GM12891 (cell line): ENCODE measurements at places on chromosomes 1 and 21.

- DNase-seq: no peak
Measured at GRCh38 chr1:160354388-160354985, 11.3 kb downstream of the NCSTN start.

- no peak for DNase-seq
Measured at GRCh38 chr1:94235189-94236012, 2.0 kb downstream of the ARHGAP29 start.

DNA sequence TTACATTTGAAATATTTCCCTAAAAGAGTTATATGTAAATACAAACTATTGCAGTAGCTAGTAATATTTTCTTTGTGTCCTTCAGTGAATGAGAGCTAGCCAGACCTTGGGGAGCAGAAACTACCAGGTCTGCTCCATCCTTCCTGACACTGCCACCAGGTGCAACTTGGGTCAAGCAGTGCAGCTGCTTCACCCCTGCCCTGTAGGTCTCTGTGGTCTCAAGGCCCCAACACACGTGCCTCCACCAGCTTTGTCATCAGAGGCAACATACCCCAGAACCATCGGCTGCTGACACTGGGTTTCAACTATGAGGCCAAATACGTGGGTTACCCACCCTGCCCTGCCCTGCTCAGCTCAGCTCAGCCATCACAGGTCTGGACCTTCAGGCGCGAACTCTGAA lies 181.6 kb downstream of the FCRL5 start:
- DNase-seq: no peak

- no peak for DNase-seq
Measured at GRCh38 chr1:109537450-109538178, 2.1 kb upstream of the GPR61 start.

- no peak for DNase-seq
Measured at GRCh38 chr1:208879022-208879421, 634.8 kb upstream of the PLXNA2 start.

- no peak for DNase-seq
Measured at GRCh38 chr21:16633831-16634459, 878.9 kb upstream of the CXADR start.

DNA sequence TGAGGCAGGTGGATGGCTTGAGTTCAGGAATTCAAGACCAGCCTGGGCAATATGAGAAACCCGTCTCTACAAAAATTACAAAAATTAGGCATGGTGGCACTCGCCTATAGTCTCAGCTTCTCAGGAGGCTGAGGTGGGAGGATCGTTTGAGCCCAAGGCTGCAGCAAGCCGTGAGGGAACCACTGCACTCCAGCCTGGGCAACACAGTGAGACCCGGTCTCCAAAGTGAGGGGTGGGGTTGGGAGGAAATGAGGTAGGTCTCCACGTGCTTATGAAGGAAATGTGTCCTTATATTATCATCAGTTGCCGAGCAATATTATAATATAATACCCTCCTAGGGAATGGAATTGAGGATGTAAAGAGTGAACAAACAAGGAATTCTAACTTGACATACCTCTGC lies 2.7 kb downstream of the TMEM50B start:
- no peak for DNase-seq

DNA sequence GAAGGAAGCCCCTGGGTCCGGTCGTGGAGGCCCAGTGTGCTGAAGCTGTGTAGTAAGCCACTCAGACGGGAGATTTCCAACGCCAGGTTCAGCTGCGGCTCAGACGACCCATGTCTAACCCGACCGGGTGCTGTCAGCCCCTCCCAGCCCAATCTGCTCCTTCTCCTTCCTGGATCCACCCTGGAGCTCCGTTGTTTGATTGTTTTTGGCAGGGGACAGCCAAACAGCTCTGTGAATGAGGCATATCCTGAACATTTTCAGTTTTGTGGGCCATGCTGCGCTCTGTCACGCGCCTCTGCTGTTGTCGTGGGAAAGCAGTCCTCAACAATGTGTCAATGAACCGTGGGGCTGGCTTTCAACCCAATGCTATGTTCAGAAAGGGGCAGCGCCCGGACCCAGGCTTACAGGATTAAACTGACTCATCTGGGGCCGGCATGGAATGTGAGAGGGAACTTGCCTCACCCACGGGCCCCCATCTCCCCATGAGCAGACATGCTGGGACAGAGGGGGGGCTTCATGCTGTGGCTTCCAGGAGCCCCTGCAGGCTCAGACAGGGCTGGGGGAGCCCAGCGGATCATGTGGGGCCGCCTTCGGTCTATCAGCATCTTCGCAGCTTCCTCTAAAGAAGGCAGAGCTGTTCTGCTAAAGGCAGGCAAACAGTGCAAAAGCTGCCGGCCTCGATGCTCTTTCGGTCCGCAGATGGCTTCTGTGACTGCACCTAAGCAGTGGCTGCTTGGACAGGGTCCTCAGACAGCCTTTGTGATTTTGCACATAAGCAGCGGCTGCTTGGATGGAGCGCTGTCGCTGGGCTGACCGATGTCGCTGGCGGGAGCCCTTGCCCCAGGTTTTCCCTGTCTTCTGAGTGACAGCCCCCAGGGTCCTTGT lies 101.7 kb downstream of the RIPK4 start:
- no peak for DNase-seq

- no peak for DNase-seq
Measured at GRCh38 chr1:35929730-35930592, 944 bp upstream of the AGO3 start.

DNA sequence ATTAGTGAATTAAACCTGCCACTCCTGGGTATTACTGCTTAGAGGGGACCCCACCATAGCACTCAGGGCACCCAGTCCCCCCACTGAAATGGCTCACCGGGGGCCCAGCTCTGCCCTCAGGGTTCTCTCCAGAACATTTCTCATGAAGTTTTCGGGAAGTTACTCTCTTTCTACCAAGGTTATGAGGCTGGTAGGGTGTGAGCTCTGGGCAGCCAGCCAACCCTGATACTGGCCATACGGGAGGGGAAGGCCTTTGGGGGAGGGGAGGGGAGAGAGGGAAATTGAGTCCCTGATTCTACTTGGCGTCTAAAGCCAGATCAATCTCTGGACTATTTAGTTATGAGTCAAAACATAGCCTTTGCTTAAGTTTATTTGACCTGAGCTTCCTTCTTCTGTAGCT lies 12.9 kb upstream of the PDE9A start:
- no peak for DNase-seq

- DNase-seq: no peak
Measured at GRCh38 chr1:177873238-177873637, 96.6 kb downstream of the SEC16B start.

DNA sequence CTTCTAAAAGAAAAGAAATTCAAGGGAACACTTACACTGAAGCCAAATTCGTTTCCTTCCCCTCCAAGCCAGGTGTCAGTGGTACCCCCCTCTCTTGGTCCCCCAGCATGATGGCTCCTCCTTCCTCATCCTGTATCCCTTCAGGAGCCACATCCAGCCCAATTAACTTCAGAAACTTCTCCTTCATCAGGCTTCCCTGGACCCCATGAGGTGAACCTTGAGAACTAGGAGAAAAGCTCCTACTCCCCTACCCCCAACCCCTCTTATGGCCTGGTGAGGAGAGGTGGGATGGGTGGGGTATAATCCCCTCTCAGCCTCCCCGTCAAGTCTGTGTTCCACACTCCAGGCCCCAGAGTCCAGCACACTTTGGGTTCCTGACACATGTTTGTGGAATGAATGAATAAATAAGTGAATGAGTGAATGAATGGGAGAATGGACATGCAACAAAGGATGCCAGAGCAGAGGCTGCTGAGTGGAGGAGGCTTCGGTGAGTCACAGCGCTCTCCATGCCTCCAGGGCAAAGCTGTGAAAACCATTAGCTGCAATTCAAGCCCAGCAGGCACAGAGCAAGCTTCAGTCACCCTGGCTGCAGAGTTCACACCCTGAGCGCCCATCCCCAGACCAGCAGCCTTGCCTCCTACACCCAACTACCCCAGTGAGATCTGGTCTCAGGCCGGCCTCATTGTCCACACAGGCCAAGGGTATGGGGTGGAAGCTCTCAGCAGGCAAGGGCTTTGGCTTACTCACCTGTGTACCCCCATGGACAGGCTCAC lies 43.8 kb downstream of the BATF3 start:
- DNase-seq: no peak

GRCh38 chr1:150686275-150686674 lies 10.7 kb downstream of the GOLPH3L start:
- no peak for DNase-seq

GRCh38 chr1:109467301-109467777 lies 993 bp downstream of the SYPL2 start:
- DNase-seq: no peak

GRCh38 chr1:12422488-12422887 lies 192.7 kb downstream of the VPS13D start:
- DNase-seq: no peak

DNA sequence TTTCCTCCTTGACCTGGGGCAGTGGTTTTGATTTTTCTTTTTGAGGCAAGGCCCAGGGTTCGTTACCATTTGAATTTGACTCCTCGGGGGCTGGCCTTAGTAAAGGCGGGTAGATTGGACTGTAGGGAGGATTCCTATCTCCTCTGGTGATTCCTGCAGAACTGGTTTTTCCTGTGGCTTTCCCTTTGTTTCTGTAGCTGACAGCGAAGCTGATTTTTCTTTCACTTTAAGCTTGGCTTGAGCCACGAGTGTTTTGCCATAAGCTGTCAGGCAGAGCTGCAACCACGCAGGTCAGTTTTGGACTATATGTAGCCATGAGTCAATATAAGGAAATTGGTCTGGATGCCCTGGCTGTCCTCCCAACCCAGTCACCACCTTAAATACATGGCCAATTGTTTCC lies 28.7 kb upstream of the KCNJ15 start:
- no peak for DNase-seq

GRCh38 chr21:39116761-39117439 lies 66.4 kb downstream of the PSMG1 start:
- no peak for DNase-seq

- DNase-seq: no peak
Measured at GRCh38 chr1:154806333-154806732, 63.7 kb downstream of the KCNN3 start.

DNA sequence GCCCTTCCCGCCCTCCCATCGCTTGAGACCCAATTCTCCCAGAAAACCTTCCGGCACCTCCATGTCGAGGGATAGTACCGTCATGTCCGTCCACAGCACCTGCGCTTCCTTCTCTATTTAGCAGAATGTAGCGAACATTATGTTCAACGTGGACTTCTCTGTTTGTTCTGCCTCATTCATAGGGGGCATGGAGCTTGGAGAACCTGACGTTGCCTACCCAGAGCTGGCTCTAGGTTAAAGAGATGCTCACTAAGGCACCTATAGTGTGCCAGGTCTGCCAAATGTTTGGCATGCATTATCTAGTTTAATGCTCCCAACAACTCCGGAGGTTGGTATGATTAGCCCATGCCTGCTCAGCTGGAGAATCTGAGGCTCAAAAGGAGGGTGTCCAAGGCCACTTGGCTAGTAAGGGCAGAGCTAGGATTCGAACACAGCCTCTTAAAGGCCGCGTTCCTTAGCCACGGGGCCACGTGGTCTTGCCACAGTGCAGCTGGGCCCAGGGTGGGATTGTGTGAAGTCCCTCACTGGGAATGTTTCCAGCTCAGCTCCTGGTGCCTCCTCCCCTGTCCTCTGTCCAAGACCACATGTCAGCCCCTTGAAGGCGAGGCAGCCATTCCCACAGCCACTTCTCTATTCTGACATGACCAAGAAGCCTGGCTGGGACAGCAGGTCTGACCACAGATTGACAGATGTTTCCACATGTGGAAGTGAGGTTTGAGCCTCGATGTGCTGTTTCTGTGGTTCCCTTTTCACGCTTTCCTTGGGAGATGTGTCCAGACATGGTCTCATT lies 57.8 kb downstream of the RUNX3 start:
- no peak for DNase-seq

- DNase-seq: no peak
Measured at GRCh38 chr1:228314315-228314657, 92.3 kb downstream of the TRIM11 start.

- no peak for DNase-seq
Measured at GRCh38 chr1:65255656-65256050, 53.7 kb upstream of the DNAJC6 start.

GRCh38 chr1:154353966-154354365 lies 28.6 kb downstream of the ATP8B2 start:
- DNase-seq: no peak

GRCh38 chr1:98389809-98390208 lies 271.7 kb upstream of the SNX7 start:
- DNase-seq: no peak

DNA sequence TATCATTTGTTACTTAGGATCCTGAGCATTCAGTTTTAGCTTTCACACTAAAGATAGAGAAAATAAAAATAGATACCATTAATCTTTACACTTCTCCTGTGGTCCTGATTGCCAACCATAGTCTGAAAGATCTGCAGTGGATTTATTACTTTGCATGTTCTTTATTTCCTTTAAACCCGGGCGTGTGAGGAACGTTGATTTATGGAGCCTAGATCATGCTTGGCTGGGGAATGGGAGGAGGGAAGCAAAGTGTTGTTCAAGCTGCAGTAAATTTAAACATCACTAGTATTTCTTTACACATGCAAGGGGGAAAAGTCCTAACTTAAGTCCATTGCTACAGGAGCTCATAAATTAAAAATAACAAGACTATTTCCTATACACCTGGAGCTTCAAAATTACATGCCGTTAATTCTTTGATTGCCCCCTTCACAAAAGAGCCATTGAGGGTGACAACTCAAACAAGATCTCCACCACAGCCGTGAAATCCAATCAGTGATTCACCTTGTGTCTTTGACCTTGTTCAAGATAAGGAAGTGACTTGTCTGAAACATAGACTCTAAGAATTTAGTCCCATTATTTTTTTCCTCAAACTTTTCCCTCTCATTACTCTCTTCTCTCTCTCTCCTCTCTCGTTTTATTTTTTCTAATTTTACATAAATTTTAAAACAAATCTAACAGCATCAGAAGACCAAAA lies 282.7 kb downstream of the KIF26B start:
- DNase-seq: no peak

DNA sequence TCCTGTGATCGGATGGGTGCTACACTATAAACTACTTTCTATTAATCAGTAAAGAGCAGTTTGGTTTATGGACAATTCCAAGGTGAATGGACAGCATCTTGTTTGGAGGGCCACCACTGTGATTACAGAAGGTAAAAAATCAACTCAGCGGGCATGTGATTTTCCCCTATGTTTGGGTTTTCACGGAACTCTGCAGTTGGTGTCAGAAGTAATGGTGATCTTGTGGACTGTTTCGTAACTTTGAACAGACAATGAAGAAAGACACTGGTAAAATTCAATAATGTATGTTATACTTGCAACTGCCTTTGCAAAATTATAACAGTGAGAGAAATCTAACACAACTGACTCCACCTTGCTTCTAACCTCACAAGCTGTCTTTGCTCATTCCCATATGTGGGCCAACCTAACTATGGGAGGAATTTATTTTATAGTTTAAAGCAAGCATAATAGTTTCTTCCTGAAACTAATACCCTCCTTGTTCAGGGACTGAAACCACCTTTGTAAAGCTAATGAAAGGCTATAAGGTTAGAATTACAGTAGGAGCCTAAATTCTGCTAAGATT lies 53.2 kb downstream of the TRIM33 start:
- no peak for DNase-seq

GRCh38 chr1:182972829-182973228 lies 19.9 kb upstream of the SHCBP1L start:
- no peak for DNase-seq

DNA sequence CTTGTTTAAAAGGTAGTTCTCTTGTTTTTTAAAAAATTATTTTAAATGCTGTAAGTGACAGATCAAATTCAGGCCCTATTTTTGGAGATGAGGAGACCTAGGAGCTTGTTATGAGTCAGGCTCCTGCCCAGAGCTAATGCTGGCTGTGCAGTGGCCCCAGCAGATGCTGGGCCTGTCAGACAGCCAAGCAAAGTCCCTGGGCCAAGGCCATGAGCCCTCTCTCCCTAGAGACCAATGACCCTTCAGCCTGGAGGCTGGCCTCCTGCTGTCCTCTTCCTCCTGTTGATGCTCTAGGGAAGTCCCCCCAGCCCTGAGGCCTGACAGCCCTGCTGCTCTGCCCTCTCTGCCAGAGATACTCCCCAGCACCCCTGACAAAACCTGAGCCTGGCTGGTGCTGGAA lies 128.1 kb upstream of the CTTNBP2NL start:
- no peak for DNase-seq
